ENCODE measurements at places on chromosomes 3 and 15.

DNA sequence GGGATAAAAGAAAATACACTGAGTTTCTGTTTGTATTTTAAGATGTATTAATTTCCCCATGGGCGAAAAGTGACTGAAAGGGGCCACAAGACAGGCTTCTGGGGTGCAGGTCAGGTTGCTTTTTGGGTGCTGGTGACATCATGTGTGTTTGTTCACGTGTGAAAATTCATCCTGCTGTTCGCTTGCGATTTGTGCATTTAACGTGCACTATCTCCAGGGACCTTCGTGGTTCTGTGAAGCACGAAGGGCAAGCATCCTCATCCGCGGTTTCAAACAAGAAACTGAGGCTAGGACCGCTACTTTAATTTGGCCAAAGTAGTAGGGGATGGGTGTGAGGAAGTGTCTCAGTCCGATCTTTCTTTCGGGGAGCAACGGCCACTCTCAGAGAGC lies 1.6 kb upstream of the SMAD6 start:
- no peak for DNase-seq

GRCh38 chr15:69253156-69253555 lies 45.6 kb upstream of the PAQR5 start:
- DNase-seq: no peak

DNA sequence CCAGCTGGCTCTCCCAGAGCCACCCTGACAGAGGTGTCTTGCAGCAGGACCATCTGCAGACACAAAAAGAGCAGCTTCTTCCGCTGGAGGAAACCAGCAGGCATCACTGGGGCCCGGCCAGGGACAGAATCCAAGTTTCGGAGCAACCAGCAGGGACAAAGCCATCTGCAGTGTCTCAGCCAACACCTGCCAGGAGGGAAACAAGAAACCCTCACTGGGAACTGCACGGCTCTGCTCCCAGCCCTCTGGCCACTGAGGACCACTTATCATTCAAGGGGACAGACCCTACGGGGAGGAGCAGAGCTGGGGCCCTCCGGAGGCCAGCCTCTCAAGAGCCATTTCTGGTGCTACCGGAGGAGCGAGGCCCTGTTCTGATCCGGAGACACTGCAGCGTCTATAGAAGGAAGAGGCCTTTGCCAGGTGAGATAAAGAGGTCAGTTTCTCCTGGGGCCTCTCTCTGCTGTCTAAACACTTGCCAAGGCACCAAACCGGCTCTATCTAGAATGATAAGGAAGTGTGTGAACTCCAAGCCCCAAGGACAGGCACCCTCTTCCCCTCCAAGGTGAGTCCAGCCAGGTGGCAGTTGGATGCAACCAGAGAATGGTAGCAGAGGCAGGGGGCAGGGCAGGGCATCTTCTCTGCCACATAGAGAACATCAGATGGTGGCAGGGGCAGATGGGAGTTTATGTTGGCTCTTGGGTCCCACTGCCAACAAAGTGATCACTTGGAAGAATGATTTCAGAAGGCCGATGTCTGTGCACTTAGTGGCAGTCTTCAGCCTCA lies 89.0 kb downstream of the CHSY1 start:
- no peak for DNase-seq

DNA sequence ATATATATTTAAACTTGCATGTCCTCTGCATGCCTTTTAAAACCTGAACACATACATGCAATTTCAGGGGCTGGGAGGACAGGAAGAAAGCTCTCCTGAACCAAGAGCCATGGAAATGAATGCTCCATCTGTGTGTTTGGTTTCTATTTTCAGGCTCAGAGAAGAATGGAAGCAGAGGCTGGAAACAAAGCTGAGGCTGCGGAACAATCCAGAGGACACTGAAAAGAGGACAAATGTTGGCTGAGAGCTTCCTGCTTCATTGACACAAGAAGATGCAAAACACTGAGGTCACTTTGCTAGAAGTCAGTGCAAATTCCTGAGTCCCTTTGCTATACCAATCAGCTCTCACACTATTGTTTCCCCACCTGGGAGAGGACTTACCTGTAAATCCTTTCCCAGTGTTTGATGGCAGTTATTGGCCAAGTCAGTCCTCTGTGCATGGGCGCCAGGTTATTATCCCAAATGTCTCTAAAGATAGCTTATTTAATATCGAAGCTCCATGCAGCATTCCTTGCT lies 12.7 kb downstream of the FAM240A start:
- no peak for DNase-seq

GRCh38 chr15:25183581-25184251 lies 228.9 kb downstream of the SNRPN start:
- DNase-seq: no peak

GRCh38 chr3:197083486-197083885 lies 53.9 kb upstream of the MELTF start:
- no peak for DNase-seq

- DNase-seq: no peak
Measured at GRCh38 chr3:14398797-14399106, 3.7 kb upstream of the SLC6A6 start.
